Fibroblast of lung (primary cell): ENCODE measurements at places on chromosomes 5 and 9.

DNA sequence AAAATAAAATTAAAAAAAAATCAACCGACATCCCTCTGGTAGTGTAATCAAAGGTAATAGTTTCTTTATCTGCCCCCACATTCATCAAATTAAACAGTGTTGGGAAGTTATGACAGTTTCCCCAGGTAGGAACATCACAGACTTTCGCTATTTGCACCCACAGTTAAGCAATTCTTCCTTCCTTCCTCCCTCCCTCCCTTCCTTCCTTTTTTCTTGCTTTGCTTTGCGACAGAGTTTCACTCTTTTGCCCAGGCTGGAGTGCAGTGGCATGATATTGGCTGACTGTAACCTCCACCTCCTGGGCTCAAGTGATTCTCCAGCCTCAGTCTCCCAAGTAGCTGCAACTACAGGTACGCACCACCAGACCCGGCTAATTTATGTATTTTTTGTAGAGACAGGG is 10.8 kb upstream of the BICD2 start:
- DNase-seq: no peak

DNA sequence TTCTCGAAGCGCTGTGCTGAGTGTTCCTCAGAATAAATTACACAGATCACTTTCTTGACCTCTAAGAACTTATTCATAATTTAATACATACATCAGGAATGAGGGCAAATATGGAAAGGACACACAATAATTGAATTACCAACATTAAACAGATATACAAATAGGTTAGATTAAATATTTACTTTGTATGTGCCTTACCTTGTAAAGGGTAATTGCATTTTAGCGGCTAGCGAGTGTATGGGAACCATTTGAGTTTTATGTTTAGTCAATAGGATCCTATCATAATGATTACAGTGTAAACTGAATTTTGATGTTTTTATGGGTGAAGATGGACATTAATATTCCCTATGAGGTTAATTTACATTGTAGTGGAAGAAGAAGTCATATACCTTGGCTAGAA is 1187.1 kb upstream of the WWC1 start:
- no peak for DNase-seq

GRCh38 chr5:166726406-166726805 is 1565.0 kb upstream of the WWC1 start:
- DNase-seq: no peak

DNA sequence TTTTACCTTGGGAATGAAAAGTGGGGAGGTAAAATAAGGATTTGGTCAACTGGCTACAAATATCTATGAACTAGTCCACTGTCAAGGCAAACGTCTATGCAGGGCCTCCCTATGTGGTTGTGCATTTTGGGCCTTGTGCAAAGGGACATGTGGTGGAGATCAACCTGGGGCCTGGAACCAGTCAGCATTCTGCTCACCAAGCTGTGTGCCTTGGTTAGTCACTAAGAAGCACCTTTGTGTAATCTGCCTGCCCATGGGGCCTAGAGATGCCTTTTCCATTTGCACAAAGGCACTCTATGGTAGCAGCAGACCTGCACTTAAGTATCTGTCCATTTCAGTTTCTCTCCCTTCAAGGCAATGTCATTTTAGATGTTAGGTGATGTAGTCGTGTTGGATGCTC is 184.0 kb downstream of the GNAQ start:
- no peak for DNase-seq

DNA sequence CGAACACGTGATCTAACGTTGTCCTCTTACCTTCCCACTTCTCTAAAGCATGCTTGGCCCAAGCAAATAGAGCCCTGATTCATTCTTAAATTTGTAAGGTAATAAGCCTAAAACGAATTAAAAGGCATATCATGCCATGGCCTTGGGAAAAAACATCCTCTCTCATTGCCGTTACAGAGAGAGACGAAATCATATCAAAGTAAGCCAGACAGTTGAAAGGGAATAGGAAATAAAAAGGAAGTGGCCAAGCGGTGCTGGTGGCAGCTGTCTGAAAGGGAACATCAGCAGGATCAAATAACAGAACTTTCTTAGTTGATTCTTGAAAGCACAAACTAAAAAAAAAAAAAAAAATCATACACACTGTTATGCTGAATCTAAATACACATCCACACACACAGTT is 49.1 kb upstream of the CDH6 start:
- no peak for DNase-seq

DNA sequence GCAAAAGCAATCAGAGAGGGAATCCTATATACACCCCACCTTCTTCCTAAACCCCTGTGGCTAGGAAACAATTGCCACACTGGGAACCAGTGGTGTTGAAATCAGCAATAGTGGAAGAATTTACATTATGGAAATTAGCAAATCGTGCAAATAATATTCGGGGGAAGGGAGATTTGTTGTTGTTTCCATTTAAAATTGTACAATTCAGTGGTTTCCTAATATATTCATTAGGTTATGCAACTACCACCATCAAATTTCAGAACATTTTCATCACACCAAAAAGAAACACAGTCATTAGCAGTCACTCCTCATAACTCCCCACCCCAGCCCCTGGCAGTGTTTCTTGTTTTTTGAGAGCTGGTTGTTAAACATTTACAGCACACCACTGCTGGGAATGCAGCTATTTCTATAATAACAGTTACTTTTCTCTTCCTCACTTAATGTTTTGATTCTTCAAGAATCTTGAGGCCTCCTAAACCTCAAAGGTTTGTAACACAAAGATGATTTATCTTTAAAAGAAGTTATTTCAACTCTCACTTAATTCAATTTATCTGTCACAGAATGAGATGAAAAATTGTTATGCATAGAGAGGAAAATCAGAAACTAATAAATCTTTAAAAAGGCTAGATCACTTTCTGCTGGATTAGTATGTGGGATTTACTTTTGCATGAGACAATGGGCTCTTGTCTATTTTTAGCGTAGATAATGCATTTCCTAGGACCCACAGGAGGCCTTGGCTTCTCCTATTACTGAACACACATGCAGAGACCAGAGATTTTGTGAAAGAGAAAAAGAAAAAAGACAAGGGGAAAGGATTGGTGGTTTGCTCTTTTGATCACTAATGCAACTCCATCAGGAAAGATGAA is 91.8 kb upstream of the DAPK1 start:
- no peak for DNase-seq

GRCh38 chr5:112697322-112697721 is 40.4 kb upstream of the APC start:
- DNase-seq: no peak
